Omental fat pad (tissue), 4 donors: ENCODE measurements at places on chromosomes 16 and 17.

DNA sequence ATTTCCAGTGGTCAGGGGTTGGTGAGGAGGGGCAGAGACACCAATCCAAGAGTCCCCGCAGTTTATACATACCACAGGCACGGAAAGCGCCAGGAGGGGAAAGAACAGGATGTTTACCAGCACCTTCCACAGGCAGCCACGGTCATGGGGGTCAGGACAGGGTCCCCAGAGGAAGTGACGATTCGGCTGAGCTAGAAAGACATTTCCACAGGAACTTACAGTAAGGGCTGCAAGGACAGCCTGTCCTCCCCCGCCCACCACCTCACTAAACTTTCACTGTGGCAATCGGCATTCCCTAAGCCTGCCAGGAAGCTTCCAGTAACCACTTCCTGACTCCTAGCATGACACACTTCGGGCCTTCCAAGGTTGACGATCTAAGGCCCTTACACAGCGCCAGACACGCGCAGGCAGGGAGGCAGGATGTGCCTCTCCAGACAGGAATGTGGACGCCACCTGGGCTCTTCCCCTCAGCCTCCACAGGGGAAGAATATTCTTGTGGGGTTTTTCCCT is 1.2 kb upstream of the MT2A start:
- DNase-seq: peak; percentile 82

- no peak for DNase-seq
Measured at GRCh38 chr17:31415004-31415454, 23.6 kb downstream of the RAB11FIP4 start.

DNA sequence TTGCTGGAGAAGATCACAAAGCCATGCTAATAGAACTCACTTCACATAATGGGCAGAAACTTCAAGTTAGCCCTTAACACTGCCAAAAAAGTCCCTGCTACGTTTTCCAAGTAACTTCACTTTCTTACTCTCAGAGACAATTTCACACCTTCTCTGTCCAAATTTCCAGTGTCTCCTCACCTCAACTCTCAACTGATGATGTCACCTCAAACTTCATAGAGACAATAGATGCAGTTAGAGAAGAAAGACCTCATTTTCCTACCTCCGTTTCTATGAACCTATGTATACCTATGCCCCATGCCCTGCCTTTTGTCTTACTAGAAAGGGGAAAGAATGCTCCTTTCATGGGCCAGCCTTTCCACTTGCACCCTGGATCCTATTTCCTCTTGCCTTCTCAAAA is 14.2 kb upstream of the EFCAB3 start:
- DNase-seq: no peak

DNA sequence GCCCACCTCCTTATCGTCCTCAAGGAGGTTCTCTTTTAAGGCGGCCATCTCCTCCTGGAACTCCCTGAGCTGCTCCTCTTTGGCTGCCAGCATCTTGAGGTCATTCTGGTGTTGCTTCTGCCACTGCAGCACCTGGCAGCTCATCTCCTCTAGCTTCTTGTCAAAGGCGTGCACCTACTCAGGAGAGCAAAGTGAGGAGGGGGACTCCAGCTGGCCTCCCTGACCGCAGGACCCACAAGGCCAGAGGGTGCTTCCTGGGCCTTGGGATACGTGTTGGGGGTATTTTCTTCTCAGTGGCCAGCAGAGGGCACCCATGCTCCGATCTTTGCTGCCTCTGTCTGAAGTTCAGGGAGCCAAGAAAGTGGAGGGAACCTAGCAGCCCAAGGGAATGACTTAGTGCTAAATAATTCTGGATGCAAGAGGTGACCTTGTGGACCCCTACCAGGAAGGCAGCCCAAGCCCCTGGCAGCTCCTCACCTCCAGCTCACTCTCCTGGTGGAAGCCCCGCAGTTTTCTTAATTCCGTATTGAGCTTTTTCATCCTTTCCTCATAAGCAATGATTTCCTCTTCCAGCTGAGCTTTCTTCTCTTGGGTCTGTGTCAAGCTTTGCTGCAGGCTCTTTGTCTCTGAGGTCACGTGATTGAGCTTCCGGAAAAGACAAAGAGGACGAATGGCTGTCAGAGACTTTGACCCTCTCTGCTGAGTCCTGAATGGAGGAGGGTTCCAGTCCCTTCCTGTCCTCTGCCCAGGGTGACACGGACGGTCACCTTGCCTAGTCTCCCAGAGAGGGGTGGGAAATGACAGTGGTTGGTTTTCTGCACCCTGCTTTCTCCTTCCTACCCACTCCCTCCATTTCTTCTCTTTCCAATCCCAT is 31.4 kb downstream of the DHX38 start:
- DNase-seq: no peak

DNA sequence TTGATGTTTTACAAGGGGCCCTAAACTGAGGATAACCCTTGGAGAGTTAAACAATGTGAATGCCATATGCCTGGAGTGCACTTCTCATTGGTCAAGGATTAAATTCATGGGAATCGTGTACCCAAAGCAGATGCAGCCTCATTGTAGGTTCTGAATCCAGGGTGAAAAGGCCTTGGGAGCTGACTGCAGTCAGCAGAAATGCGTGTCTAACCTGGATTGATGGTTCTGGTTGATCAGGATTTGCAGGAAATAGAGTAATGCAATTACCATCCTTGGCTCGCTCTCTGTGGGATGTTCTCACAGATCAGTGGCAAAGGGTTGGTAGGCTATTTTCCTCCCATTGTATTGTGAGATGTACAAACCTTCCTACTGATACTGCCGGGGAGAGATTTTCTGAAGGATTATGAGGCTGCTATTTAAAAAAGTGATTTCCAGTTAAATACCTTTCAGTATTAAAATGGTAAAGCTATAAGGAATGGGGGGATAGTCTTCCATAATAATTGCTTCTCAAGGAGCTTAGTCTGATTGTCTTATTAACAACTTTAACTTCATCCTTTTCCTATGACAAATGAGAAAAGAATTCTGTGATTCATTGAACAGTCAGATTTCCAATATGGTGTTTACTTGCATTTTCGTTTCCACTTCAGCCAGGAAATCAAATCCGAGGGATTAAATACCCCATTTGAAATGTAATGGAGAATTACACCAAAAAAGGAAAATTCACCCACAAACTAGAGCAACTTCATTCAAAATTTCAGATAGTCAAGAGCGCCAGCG is 1028.1 kb upstream of the EEF2KMT start:
- no peak for DNase-seq

GRCh38 chr17:67577429-67578141 is 140.2 kb upstream of the NOL11 start:
- no peak for DNase-seq

DNA sequence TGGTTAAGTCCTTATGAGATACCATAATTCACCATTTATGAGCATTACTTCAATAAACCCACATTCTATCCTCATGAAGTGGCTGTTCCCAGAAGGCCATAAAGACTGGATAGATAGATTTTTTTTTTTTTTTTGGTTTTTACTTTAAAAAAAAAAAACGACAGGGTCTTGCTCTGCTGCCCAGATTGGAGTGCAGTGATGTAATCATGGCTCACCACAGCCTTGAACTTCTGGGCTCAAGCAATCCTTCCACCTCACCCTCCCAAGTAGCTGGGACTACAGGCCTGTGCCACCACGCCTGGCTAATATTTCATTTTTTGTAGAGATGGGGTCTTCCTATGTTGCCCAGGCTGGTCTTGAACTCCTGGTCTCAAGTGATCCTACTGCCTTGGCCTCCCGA is 102.3 kb downstream of the XYLT1 start:
- no peak for DNase-seq

GRCh38 chr17:82653651-82654528 is 5.6 kb upstream of the WDR45B start:
- DNase-seq: no peak

DNA sequence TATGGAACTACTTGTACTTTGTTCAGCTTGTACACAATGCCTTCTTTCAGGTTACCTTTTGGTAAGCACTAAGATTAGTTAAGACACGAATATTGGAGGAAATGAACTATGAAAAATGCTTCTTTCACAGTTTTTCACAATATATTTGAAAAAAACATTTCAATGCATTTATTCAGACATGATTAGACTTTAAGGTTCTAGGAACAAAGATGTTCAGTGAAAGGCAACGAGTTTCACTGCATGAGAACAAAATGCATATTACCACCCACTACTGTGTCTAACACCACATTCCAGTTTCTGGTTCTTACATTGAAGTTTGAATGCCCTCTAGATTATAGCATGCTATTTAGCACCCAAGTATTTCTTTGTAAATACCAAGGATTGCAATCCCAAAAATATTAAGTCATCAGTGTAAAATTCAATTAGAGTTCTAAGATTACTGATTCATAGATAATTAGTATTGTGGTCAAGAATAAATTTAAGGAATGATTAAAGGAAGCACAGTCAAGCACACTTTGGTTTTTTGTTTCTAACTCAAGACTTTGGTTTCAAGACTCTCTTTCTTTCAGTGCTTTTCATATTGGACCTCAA is 261.7 kb downstream of the CEP112 start:
- no peak for DNase-seq

GRCh38 chr16:19532601-19533000 is 8.9 kb downstream of the CCP110 start:
- DNase-seq: no peak

GRCh38 chr17:51056813-51057510 is 63.7 kb downstream of the SPAG9 start:
- DNase-seq: no peak

DNA sequence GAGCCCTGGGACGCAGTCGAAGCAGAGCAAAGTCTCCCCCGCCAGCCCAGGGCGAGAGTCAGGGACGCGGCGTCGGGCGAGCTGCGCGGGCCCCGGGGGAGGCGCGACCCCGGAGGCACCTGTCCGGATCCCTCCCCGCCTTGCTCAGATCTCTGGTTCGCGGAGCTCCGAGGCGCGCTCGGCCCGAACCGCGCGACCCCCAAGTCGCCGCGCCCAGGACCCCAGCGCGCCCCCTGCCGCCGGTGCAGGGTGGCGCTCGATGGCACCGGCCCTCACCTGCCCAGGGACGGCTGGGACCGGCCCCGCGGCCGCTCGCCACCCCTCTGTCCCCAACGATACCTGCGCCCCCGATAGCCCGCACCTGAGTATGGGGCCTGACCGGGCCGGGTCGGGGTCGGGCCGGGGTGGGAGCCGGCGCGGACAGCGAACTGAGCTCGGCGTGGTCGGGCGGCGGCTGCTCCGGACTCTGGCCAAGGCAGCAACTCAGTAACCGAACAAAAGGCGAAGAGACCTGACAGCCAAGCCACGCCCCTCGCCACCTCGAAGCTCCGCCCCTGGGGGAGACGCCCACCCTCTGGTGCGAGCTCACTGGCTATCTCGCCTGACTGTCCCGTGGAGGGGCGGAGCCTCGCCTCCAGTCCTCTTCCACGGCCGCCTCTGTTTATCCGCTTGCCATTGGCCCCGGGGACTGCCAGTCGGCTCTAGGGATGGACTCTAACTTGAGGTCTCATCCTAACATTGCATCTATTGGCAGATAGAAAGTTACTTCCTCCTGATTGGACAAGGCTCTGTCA is at the start of gene JUP:
TSS of gene JUP (minus strand) at position 485 of the 794 bp plus-strand sequence. CDS start 14,857 bp downstream, outside the sequence.
- peak; percentile 99 for DNase-seq

DNA sequence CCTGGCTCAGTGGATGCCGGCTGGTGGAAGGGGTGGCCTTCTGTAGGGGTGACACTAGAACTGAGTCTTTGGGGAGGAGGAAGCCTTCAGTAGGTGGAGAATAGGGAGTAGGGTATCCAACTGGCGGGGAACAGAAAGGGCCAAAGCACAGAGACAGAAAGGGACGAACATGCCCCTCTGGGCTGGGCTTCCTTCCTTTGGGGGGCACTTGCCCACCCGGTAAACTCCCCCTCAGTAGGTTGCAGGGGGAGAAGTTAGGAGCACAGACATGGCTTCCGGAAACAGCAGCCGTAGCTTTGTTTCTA is 774 bp downstream of the ENGASE start:
- DNase-seq: no peak

- no peak for DNase-seq
Measured at GRCh38 chr16:51222016-51222415, 70.9 kb upstream of the SALL1 start.

DNA sequence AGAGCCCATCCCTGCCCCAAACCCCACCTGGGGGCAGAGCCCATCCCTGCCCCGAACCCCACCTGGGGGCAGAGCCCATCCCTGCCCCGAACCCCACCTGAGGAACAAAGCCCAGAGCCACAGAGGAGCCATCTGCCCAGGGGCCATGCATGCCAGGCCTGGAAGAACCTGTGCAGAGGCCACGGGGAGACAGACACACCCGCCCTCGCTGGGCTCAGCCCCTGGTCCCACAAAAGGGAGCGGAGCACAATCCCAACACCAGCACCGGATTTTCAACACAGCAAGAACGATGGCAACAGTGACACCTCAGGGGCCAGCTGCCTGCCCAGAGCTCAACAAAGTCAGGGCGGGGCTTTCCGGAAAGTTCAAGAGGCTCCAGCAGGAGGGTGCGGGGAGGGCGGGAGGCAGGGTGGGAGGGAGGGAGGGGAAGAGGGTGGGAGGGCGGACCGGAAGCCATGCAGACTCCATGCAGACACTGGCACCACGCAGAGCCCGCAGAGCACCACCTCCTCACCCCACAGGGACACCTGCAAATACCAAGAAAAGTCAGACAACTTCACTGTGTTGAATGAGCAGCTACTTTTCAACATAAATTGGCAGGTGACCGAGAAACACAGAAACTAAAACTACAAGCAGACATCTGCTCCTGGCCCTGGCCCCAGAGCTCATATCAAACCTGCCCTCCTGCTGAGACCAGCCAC is 27.9 kb upstream of the C16orf95 start:
- no peak for DNase-seq

- no peak for DNase-seq
Measured at GRCh38 chr17:28777178-28777577, 33.4 kb downstream of the TRAF4 start.

DNA sequence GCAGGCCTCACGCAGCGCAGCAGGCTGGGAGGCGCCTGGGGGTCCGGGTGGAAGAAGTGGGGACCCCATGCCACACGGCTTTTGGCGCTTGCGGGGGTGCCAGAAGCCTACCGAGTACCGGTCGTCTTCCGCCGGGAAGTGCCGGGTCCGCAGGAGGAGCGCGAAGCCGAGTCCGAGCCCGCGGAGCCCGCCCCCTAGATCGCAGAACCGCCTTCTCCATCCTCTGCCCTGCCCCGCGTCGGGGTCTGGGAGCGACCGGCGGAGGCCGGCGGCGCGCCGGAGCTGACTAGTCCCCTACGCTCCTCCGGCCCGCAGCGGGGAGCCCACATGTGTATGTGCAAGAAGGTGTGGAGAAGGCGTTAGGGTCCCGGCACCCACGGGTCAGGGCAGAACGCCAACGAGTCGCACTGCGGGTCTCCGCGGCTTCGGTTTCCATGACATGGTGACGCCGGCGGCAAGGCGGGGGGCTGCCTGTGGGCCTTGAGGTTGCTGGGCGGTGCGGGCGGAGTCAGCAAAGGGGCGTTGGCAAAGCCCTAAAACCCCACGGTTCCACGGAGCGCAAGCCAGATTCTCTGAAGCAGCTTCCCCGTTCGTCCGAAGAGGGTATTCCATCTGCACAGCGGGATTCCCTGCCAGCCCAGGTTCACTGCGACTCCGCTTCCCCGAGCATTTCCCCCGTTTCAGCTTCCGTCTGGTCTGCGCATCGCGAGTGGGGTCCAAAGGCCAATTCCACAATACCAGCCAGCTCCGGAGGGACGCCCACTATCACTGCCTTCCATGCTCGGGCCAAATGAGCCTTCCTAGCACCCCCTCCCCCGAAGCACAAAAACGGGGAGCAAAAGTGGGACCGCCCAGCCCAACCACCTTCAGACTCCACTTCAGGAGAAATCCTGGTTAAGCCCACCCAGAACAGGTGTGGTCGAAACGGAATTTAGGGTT is 2.3 kb upstream of the LHX1 start:
- DNase-seq: no peak
